Activated B cell treated with CpG ODN at 0.5 μM for 24 hours (primary cell): ENCODE measurements at places on chromosomes 2 and 18.

GRCh38 chr2:162369551-162369950 lies 25.6 kb downstream of the GCA start:
- DNase-seq, result no peak

GRCh38 chr2:232721882-232722281 lies 24.8 kb downstream of the GIGYF2 start:
- no peak for DNase-seq

DNA sequence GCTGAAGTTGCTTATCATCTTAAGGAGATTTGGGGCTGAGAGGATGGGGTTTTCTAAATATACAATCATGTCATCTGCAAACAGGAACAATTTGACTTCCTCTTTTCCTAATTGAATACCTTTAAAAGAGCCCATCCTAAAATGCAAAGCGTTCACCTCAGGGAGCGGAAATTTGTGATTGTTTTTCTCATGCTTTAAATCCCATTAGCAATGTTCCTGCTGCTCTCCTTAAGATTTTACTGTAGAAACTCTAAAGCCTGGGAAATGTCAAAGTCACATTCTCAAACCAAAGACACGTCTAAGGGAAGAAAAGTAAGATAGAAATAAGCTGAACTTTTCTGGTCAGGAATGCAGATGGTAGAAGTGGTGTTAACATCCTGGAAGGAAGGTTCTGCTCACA lies 285.8 kb upstream of the MAP2 start:
- DNase-seq, result no peak

DNA sequence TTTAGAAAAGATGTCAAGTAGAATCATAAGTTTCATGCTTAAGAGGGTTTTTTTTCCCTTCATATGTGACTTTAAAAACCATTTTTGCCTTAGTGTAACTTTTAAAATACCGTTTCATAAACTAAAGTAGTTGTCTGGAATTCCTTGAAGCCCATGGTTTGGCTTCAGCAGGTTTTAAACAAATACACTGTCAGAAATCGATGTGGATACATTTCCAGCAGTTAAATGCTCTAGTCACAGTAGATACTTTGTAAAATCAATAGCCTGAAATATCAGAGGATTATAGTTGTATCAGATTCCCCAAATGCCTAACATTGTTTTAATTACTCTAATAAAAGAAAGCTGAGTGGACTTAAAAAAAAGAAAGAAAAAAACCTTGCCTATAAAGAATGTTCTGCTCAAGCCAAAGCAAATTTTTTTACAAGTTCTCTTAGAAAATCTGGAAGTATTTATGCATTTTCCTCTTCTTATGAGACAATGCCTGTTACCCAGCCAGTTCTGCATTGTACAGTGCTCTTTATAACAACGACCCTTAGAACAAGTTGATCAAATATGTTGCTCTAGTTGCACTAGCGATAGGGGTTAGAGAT lies 260.5 kb downstream of the LTBP1 start:
- DNase-seq, result no peak

DNA sequence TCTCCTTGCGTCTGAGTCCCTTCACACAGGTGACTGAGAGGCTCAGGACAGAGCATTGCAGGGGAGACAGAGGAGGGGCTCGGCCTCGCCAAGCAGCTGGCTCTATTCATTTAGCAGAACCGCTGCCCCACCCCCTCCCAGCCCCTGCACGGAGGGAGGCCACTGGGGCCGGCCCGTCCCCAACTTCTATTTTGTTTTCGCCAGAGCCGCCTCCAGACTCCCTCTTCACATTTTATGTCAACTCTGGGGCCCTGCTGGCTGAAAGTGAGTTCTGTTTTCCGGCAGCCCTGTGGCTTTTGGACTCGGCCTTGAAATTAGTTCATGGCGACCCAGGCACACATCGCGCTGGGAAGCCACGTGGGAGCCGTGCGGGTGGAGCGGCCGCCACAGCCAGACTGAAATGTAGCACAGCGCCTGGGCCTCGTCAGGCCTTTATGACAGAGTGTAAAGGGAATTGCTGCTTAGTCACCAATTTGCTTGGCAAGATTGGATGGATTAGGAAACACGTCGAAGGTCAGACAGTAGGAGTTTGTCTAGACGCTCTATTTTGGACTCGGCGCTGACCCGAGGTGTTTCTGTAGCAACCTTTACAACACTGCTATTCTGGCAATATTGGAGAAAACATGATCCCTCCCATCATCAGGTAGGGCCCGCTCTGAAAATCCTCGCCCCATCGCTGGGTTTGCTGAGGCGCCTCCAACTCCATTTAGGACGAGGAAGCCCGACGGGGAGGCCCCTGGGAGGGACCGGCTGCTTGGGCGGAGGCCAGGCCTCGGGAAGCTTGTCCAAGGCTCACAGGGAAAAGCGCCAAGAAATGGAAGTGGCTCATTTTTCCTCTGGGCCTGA lies 90.7 kb upstream of the CTDP1 start:
- no peak for DNase-seq

DNA sequence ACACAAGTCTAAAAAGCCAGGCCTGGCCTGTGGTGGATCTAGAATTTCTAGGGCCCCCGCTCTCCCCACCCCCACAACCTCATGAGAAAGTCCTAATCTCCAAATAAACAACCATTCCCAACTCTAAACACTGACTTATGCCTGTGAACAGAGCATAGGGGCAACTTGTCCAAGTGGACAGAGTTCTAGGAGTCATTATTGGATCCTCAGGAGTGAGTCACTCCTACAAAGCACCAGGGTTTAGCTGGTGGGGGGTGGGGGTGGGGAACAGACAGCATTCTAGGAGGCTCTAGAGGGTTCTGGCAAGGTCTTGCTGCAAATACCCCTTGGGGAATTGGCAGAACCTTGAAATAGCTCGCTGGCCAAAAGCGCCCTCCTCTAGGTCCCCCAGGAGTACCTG lies 83.3 kb downstream of the ZCCHC2 start:
- DNase-seq, result no peak

DNA sequence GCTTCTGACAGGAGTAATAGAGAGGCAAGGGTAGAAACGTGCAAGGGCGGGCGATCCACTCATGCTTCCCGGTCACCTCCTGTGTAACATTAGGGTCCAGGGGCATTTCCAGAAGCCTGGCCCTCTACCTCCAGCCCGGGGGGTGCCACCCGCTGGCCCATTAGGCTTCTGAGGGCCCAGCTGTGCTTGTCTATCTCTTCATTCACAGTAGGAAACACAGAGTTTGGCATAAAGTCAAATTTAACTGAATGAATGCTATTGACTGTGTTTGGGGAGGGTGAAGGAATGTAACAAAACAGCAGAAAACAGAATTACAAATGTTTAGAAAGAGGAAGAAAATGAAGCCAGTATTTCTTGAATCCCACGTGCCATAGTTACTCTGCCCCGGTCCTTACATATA lies 112.4 kb upstream of the SLC66A3 start:
- DNase-seq, result no peak

DNA sequence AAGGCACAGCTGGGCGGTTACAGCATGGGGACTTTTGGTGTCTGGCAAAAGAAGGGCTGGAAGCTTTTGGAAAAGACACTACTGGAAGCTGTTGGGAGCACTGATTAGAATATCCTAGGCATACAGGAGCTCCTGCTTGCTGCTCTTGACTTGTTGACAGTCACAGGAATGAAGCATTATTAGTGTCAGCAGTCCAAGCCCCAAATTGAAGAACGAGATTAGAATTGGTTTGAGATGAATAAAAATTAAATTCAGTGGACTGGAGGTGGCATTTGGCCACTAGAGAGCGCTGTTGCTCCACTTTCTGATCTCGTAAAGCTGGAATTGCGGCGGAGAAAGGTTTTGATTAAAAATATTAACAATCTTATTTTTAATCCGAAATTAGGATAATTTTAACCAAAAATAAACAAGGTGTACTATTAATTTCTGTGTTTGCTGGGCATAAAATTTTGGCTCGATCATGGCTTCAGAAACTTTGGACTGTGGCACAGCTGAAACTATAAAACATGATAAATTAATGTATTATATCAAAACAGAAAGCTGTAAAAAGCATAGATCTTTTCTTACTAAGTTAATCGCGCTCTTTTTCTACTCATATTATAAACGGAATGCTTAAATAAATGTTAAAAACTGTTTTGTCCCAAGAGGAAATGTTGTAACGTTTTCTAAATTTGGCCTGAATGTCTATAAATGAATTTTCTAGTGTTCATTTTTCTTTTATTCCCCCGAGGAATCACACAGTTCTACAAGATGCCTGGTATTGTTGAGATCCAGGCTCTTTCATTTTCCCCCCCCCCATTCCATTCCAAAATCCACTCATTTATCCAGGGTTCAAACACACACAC lies 2.4 kb upstream of the HOXD8 start:
- peak; percentile 42 for DNase-seq

DNA sequence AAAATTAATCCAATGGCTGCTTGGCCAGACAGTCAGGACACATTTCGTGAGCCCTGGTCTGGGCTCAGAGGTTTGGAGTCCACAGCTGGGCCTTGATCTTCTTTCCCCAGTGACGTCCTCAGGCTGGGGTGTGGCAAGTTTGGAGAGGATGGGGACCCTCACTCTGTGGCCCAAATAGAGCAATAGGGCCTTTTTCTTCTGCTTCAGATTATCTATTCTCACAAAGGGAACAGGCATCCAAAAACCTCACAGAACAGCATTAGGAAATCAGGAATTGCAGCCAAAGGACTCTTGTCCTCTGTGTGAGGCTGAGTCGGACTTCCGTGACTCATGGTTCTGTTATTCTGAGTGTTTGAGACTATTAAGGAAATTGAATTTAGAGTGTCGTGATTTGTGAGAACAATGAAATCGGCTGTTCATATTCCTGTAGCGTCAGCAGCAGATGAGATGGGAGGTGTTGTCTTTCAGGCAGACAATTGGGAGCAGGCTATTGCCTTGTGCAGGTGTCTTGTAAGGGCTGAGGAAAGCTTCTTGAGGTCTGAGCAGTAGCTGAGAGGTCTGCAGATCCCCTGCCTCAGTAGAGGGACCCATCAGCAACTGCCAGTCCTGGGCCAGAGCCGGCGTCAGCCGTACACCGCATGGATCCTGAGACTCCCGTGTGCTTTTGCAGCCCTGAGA lies 113.8 kb downstream of the SH3RF3 start:
- no peak for DNase-seq

GRCh38 chr2:190465060-190465459 lies 56.9 kb downstream of the MFSD6 start:
- no peak for DNase-seq

GRCh38 chr2:166360906-166361305 lies 14.8 kb downstream of the SCN9A start:
- no peak for DNase-seq

DNA sequence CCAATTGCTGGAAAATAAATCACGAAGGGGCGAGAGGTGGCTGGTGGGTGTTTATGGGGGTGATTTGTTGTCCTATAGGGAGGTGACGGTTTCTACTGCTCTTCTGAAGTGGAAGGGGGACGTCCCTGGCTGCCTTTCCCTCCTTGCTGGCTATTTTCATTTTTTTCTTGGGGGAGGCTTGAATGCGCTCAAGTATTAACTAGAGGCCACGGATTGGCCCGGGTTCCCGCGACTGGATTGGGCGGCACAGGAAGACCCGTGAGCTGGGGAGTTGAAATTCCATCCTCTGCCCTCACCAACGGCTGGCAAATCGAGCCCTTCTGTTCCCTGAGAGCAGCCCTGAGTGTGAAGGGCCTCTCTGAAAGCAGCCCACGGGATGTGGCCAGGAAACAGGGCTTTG lies 176.5 kb upstream of the SPRED2 start:
- no peak for DNase-seq

GRCh38 chr2:7515327-7515726 lies 598.1 kb downstream of the RNF144A start:
- DNase-seq, result no peak

GRCh38 chr2:200039724-200040650 lies 84.6 kb downstream of the MAIP1 start:
- DNase-seq, result no peak

GRCh38 chr2:226396541-226396940 lies 403.1 kb downstream of the IRS1 start:
- DNase-seq, result no peak

GRCh38 chr2:31539505-31539904 lies 41.2 kb downstream of the SRD5A2 start:
- DNase-seq, result no peak

GRCh38 chr2:18172607-18173006 lies 294.1 kb downstream of the KCNS3 start:
- DNase-seq, result no peak

DNA sequence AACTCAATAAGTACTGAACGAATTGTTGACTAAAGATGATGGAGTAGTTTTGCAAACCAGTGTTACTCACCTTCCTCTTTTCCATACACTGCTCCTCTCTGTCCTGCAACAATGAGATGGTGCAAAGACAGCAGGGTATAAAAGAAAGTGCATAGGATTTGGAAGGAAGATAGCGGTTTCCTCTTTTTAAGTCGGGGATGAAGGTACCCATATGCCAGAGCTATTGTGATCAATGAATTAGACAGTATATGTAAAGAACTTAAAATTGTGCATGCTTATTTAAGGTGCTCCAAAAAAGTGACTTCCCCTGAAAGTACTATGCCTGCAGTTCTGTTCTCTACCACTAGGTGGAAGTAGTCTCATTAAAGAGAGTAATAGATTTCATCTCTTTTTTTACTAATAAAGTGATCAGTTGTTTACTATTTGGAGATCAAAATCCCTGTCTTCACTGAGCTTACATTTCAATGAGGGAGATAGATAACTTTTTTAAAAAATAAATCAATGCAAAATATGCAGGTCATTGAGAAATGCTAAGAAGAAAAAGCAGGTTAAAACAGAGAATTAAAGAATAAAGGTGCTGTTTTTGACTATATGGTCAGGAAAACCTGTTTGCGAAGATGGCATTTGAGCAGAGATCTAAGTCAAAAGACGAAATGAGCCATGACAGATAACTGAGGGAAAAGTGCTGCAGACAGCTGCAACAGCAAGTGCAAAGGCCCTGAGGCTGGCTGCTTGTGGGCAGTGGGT lies 339.7 kb upstream of the SLC14A2 start:
- no peak for DNase-seq

- no peak for DNase-seq
Measured at GRCh38 chr2:105454801-105455485, 56.1 kb upstream of the FHL2 start.

DNA sequence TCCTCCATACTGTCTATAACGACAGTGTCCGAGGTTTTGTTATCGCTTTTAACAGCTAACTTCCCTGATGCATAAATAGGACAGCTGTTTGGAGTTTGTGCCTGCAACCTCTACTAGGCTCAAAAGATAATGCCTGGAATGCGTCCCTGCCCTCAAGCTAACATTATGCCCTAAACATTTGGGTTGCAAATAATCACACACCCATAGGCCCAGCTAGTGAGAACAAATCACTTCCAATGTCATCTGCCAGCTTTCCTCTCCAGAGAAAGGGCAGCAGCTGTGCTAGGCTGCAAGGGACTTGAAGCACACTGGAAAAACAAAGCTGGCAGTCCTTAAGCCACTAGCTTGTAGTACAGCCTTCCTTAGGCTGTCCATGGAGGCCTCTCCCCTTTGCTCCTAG lies 201.8 kb upstream of the LYPD1 start:
- DNase-seq, result no peak

GRCh38 chr2:60513191-60513590 lies 40.3 kb downstream of the BCL11A start:
- DNase-seq, result no peak

DNA sequence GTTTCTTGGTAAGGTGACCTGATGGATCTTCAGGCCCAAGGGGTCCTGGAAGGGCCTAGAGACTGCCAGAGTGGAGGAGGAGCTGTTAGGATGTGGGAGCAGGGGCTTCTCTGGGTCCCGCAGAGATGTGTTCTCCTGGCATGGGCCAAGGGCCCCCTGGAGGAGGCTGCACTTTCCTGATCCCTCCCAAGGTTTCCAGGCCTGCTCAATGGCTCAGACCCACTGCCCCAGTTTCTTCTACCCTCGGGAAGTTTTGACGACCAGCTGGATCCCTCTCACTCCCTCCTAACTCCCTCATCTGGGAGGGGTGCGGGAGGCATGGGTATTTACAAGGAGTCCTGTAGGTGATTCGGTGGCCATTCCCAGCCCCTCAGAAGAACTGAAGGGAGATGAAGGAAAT lies 36.1 kb downstream of the COA5 start:
- no peak for DNase-seq

- DNase-seq, result no peak
Measured at GRCh38 chr18:13253786-13254688, 35.5 kb downstream of the LDLRAD4 start.
